ENCODE measurements at places on chromosomes 4 and X. TPM values are rescaled to one million over a fixed set of nuclear protein-coding genes. Genes with fewer than 3 reads are reported as not detected.

Gene CFAP99
- not detected for total RNA-seq

Gene IL9R
- 0.19 TPM for total RNA-seq

Gene CT55
- not detected for total RNA-seq

Gene FGF5
- total RNA-seq = 0.13 TPM

Gene RWDD4
- total RNA-seq = 19.0 TPM

Gene CDKL5
- total RNA-seq = 6.1 TPM

Gene GSX2
- total RNA-seq = not detected

Gene TMEM271
- total RNA-seq = not detected
